HFF-Myc (cell line): ENCODE measurements at places on chromosomes 6 and 20.

GRCh38 chr20:25296094-25297093 lies 48.5 kb downstream of the PYGB start:
- no peak for DNase-seq

GRCh38 chr20:23235173-23236027 lies 115.2 kb upstream of the NXT1 start:
- no peak for DNase-seq

DNA sequence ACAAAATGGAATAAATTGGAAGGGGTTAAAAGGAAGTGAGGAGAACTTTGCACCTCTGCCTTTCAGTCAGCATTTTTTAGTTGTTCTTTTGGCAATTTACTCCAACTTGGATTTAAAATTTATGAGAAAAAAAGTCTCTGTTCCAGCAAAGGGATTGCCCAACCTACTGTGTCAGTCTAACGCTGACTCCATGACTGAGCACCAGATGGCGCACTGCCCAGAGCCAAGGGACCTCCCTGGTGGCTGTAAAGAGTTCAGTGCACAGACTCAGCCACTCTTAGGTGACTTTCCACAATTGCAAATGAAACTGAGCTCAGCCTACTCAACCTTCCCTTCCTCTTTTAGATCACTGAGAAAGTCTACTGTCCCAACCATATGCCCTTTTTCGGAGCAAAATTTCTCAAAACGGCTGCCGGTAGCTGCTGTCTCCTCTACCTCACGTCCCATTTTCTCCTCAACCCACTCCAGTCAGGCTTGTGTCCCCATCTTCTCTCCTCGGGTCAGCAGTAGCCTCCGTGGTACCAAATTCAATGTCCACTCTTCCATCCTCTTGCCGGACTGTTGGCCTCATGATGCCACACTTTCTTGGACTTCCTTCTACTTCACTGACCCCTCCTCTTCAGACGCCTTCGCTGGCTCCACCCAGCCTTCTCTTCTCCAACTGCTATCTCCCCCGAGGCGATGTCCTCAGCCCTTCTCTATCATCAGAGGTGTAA lies 38.7 kb downstream of the GSTA2 start:
- DNase-seq = peak; percentile 38

DNA sequence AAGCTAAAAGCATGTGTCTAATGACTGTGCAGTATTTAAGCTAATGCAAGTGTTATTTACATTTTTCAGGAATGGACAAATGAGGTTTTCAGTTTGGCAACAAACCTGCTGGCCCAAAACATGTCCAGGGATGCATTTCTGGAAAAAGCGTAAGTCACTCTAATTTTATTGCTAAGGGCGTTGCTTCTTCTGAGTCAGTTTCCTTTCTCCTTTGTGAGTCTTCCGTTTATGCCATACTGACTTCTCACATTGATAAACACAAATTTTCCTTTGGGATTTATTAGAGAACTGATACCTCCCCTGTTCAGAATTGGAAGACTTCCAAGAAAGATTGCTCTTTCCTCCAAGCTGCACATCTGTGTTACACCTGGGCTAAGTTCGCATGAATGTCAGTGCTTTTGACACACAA lies 422.9 kb upstream of the PLCB4 start:
- peak; percentile 97 for DNase-seq

- peak; percentile 88 for DNase-seq
These were observed 38.7 kb downstream of the UQCC2 start for GRCh38 chr6:33672808-33673207.
